ENCODE measurements at places on chromosomes 6 and 20.

GRCh38 chr6:15310680-15311079, 64.8 kb downstream of the JARID2 start:
- DNase-seq: no peak

DNA sequence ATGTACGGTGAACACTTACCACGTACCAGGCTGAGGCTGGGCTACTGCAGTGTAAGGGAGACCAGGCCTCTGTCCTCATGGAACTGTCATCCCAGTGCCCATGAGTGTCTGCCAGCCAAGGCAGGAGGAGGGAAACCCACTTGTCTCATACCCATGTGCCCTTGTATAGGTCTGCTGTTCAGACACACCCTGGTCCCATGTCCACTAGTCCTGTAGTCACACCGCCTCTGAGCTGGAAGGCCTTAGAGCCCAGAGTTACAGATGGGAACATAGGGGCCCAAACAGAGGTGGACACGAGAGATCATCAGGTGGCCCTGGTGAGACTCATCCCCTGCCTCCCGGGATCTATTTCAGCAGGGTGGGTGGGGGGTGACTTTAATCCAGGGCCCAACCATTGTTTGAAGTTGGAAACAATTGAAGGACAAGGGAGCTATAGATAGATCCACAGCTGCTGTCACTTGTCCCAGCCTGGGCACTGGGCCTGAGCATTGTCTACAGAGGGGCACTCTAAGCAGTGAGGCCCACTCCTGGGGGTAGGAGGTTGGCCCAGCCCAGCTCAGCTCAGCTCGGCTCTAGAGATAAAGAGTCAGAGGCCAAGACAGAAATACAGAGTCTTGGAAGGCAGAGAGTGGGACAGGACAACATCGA, 14.6 kb downstream of the MYH7B start:
- no peak for DNase-seq

DNA sequence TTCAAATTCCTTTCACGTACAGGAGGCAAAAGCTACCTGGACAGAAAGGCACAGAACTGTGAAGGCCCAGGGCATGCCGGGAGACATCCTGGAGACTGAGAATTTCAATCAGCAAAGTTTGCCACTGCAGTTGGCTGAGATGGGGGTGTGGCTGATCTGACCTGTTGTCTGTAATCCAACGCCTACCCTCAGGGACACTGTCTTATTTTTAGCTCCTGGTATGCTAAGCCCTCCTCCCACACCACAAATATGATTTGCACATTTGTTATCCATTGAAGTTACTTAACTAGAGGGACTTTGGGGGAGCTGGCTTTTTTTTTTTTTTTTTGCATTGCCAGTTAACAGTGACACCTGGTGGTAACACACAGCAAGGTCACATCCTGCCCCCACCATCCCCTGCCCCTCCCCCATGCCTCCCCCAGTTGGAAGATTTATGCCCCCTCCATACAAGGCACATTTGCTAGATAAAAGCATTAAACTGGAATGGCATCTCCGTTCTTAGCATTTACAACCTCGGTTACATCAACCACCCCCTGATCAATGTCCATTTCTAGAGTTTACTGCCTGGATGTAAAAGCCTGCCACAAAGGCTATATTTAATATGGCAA, 40.4 kb downstream of the TTI1 start:
- DNase-seq: no peak

GRCh38 chr20:37446286-37447032, 74.6 kb upstream of the NNAT start:
- no peak for DNase-seq

DNA sequence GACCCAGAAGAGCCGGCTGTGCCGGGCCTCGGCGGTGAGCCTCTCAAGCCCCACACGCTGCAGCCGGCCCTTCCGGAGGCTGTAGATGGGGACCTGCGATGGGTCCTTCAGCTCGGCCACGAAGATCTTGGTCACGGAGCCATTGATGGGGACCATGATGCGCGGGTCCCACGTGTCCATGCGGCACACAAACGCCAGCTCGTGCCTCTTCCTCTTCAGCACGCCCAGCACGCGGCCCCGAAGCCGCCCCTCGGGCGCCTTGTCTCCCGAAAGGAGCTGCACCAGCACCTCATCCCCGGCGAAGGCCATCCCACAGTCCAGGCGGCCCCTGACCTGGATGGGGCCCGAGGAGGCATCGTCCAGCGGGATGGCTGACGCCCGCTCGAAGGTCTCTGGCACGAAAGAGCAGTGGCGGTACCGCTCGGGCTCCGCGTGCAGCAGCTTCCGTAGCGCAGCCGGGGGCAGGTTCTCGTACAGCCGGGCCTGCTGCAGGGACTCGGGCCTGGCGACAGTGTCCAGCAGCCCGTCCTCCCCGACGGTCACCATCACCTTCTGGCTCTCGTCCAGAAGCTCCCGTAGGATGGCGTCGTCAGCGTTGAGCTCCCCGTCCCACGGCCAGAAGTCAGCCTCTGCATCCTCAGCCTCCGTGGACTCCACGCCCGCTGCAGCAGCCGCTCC, 8.9 kb downstream of the HELZ2 start:
- DNase-seq: no peak

GRCh38 chr20:61515922-61516321, 263.9 kb downstream of the CDH4 start:
- DNase-seq: no peak

Measured in NCI-H1417 treated with DMSO at 0.1 percent for 48 hours (cell line).